Activated CD4-positive, CD25-positive, alpha-beta regulatory T cell treated with anti-CD3 and anti-CD28 coated beads, Interleukin-2, amount 50 U/mL, for 72 hours (primary cell): ENCODE measurements at places on chromosomes 2 and 18.

DNA sequence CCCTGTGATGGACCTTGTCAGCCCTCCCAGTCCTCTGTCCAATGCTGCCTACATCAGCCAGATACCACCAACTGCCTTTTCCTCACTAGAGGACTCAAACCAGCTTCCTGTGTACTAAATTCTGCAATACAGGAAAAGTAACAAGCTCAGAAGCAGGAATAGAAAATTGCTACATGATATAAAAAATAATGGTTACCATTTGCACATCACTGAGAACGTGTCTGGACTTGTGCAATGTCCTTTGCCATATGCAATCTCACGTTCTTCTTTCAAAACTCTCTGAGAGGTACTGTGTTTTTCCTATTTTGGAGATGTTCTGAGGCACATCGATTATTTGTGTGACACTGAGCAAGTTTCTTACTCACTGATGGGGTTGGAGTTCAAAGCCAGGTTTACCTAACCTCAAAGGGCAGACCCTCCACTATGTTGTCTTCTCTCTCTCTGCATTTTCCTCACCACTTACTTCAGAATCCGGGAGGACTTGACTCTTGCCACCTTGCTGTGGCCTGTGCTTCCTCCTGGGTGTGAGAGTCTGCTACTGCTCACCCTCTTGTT, 12.1 kb downstream of the UPP2 start:
- DNase-seq: no peak

DNA sequence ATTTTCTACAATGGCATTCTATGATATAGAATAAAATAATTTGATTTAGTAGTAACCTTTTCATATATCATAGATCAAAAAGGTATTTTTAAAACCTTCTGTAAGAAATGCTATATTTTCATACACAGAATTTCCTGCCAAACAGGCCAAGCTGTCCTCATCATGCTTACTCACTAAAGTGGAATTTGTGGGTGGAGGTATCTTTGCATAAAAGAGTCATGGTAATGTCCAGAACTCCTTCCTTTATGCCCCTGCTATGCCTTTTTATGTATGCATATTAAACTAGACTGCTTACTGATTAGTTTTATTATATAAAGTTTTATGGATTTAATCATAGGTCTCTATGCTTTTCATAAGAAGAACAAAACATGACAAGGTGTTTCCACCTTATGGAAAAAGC, 27.5 kb upstream of the MARCHF7 start:
- no peak for DNase-seq

DNA sequence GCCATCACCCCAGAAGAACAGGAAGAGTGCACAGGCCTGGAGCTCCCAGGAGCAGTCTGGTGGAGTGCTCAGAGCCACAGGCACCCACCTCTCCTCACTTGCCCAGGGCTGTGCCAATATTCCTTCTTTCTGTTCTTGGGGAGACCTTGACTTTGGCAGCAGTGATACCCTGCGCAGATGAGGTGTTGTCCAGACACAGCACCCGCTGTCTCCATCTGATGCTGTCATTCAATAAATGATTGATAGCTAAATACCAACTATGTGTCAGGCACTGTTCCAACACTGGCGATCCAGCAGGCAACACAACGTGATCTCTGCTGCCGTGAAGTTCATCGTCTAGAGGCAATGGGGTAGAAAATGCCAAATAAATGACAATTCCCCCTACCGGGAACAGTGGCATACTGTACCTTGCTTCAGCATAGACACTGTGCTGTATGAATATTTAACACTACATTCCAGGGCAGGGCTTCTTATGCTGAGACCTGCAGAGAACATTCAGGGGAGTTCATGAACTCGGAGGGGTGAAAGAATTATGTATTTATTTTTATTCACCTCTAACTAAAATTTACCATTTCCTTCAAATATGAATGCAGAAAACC, 320.5 kb upstream of the NCKAP5 start:
- no peak for DNase-seq

GRCh38 chr2:110905217-110905616, 172.8 kb downstream of the ACOXL start:
- DNase-seq: no peak

- no peak for DNase-seq
These were observed 132.6 kb downstream of the MAP2 start for GRCh38 chr2:209556354-209556961.

DNA sequence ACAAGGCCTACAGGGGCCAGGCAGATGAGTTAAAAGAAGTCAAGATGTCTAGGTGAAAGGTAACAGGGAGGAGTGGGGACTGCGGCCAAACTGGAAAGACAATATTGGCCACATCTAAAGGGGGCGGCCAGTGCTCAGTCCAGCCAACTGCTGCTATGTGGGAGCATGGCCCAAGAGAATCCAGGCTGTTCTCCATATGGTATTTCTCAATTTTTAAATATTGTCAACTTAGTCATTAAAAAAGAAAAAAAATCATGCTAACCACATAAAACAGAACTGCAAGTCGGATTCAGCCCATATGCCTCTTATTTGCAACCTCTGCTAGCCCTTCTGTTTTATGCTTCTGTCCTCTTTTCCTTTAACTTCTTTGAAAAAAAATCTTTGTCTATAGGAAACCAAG, 14.8 kb downstream of the TRABD2A start:
- DNase-seq: no peak

DNA sequence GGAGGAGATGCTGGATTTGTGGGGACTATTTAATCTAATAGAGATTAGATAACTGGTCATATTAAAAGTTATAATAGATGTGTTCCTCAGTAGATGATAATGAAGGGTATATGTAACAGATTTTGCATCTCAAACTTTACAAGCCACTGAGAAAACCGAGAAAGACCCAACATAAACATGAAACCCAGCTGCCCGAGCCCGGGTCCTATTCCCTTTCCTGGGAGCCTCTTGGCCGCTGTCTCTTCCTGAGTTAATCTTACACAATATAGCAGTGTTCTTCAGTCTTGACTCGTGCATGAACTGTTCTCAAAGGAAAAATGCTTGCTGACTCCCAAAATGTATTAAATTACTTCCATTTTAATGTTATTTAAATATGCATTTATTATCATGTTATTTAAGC, 94.5 kb downstream of the COPS8 start:
- DNase-seq: no peak

DNA sequence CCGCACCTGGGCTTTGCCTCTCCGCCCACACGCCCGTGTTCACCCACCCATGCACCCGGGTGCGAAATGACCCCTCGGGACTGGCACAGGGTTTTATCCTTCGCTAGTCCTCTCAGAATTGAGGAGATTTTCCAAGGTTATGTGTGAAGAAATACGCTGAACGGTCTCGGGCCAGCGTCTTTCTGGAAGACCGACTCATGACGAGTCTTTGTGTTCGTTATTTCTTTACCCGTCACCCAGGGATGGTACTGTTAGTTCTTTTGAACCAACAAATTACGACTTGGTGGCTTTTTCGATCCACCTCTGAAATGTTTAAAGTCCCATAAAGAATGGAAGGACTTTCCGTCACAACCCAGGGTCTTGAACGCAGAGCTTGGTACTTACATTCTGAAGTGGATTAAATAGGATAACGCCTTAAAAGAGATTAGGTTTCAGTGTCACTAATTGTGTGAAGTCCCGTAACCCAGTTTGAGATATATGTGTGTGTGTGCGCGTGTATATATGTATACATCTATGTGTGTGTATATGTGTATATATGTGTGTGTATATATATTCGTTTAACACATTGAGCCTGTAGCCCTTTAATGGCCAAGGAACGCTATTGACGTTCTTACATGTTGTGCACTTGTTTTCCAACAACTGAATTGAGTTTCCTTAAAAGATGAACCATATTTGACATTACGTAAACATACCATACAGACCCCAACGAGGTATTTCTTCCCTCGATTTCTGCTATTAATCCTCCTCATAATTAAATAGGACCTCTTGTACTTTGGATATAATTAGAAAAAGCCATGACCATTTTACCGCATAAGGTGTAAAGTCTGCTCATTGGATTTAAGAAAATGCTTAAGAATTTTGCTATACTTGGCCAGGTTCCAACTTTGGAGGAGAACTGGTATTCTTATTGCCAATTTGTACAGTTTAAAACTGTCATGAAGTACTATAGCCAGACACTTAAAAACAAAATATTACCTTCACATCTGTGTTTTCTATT, 889 bp downstream of the ZC3H15 start:
- DNase-seq: no peak

DNA sequence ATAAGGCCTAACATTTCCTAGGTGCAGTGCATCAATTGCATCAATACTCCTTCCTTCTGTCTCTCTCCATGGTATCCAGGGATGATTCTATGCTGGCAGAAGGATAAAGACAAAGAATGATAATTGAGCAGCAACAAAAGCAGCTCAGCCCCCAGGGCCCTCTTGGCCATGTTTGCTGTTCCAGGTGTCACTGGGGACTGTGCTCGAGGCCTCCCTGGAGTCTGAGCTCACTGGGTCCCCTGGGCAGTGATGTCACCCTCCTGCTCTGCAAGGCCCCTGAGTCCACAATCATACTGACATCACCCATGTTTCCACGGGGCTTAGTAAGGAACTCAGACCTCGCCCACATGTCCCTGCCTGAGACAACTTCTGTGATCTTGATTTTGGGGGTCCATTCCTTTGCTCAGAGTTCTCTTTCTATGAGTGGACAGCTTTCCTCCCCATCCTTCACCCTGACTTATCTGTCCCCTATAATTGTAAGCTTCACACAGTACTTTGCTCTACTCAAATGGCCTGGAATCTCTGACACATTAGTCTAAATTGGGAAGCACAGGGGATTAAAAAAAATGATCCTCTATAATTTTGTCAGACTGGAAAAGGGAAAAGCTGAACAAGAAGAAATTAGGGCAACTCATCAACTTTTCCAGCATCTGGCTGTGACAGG, 15.8 kb upstream of the EXOC6B start:
- no peak for DNase-seq
